ENCODE measurements at places on chromosomes 2 and 18.

DNA sequence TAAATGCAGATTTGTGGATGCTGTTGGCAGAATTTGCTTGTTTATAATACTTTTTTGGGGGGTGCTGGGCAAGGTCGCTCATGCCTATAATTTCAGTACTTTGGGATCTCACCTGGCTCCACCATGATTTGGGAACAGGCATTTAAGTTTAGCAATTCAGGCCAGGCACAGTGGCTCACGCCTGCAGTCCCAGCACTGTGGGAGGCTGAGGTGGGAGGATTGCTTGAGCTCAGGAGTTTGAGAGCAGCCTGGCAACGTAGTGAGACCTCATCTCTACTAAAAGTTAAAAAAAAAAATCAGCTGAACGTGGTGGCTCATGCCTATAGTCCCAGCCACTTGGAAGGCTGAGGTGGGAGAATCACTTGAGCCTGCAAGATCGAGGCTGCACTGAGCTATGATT lies 20.7 kb downstream of the TANC1 start:
- DNase-seq: no peak

- no peak for DNase-seq
These were observed 29.3 kb upstream of the INHBB start for GRCh38 chr2:120316528-120317179.

DNA sequence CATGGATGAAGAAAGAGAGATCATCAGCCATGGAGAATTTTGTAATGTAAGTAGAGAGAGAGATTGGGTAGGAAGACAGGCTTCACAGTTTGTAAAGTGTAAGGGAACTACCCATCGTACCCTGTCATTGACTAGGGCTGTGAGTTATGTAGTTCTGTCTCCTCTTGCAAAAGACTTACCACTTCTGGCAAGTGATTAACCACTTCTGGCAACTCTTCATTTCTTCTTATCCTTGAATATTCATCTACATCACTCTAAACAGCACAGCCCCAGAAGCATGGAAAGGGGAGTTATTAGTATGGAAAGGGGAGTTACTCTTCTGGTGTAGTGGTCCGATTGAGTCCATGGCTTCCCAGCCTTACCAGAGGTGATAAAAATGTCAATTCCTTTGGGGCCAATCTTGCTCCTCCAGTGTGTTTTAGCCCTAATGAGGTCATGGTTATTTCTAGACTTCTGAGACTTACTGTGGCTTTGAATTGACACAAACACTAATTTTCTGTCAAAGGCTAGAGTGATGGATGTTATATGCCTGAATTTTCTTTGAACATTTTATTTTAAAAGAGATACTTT lies 52.0 kb downstream of the STAT1 start:
- no peak for DNase-seq

- no peak for DNase-seq
These were observed 104.9 kb downstream of the NCK2 start for GRCh38 chr2:105849431-105850179.

GRCh38 chr2:235592836-235593235 lies 99.0 kb downstream of the AGAP1 start:
- no peak for DNase-seq

DNA sequence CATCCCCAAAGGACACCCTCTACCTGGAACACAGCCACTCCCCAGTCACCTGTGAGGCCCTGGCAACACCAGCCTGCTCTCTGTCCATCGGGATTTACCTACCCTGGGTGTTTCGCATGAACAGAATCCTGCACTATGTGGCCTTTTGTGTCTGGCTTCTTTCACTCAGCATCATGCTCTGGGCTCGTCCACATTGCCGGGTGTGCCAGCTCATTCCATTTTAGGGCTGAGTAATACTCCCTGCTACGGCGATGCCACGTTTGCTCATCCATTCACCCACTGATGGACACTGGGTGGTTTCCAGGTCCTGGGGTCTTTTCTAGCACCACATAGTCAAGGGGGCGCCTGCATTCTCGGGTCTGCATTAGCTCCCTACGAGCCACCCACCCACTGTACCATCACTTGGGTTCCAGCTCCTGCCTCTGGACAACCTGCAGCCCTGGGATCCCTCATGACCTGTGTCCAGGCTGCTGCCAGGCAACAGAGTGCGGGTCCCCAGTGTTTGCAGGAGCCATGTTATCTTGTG lies 22.0 kb downstream of the KCNF1 start:
- DNase-seq: no peak
